Right renal pelvis (tissue), 4 donors: ENCODE measurements at places on chromosomes 4 and X.

DNA sequence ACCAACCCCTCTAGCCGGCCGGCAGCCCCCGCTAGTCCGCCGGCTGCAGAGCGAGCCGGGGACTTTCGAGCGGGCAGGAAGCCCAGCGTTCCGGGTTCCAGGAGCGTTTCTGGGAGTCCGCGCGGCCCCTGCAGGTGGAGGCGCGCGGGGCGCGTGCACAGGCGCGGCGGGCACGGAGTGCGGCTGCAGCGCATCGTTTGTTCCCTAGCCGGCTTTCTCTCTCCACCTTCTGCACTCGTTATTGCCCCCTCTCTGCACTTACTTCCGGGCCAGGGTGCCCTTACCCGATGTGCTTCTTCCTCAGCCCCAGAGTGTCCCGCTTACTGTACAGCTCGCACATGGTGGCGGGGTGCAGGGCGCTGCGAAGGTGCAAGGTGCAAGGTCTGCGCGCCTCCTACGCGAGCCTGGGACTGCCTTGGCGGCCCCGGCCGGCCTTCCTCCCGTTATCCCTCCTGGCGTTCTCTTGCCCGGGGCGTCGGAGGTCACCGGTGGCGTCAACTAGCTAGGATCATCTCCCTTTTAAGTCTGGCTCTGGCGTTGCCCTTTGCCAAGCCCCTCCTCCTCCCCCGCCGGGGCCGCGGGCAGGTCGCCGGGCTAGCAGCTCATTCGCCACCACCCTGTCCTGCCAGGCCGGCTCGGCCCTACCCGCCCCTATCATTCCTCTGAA lies at the start of gene ETNPPL:
ETNPPL (minus strand) TSS at position 495 of the 667 bp plus-strand sequence; CDS start at position 340, 155 bp downstream.
- peak; percentile 25 for DNase-seq

DNA sequence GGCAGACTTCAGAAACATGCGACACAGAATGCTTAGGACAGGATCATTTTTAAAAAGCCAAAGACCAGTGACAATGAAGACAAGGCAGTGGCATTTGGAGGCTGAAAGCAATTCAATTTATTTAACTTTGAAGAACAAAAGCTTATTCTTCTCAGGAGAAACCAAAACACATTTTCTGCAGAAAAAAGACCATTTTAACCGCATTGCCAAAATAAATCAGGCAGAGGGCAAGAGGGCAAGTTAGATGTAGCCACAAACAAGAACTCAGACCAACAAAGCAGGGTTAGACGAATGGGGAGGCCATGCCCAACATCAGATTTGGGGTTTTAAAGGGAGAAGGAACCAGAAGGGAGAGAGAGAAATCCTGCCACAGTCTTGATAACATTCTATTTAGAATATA lies 58.9 kb downstream of the RELL1 start:
- no peak for DNase-seq

GRCh38 chrX:101079736-101080270 lies 1.1 kb downstream of the TMEM35A start:
- DNase-seq, result no peak

GRCh38 chr4:150493851-150494250 lies 88.1 kb upstream of the MAB21L2 start:
- DNase-seq, result no peak

GRCh38 chrX:17563515-17563914 lies 173.8 kb upstream of the SCML1 start:
- DNase-seq, result no peak

DNA sequence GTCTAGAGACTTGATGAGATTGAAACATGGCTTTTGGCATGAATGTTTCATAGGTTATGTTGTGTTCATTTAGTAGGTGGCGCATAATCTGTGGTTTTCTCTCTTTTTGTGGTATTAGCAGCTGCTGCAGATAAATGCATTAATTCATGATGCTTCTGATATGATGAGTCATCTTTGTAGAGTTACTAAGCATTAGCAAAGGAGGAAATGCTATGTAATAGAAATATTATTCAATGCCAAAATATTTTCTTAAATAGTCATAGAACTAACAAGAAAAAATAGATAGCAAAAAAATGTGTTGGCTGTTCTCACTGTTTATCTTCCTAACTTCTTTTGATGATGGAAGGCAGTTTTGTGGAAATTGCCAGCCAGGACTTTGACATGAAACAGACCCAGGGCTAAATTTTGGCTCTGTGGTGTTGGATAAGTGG lies 3.6 kb downstream of the ZXDB start:
- DNase-seq, result no peak

GRCh38 chr4:108783665-108784463 lies 21.0 kb upstream of the ETNPPL start:
- no peak for DNase-seq

GRCh38 chrX:81390237-81390636 lies 188.3 kb downstream of the SH3BGRL start:
- DNase-seq, result no peak

GRCh38 chr4:80006935-80007744 lies 65.9 kb downstream of the ANTXR2 start:
- no peak for DNase-seq

DNA sequence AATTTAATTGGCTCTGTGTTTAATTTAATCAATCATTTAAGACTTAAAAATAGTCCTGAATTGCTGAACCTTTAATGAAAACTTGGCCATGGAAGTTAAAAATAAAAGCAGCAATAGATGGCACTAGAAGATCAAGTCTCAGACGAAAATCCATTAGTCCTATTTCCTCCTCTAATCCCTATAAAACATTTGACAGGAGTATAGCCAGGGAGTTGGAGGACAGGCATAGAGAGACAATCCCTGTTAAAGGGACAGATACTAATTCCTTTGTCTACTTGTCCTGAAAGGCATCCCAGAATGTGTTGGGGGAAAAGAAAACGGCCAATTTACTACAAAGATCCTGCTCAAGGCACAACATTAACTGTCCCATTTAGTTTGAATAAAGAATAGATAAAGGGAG lies 276.3 kb upstream of the TACR3 start:
- no peak for DNase-seq

DNA sequence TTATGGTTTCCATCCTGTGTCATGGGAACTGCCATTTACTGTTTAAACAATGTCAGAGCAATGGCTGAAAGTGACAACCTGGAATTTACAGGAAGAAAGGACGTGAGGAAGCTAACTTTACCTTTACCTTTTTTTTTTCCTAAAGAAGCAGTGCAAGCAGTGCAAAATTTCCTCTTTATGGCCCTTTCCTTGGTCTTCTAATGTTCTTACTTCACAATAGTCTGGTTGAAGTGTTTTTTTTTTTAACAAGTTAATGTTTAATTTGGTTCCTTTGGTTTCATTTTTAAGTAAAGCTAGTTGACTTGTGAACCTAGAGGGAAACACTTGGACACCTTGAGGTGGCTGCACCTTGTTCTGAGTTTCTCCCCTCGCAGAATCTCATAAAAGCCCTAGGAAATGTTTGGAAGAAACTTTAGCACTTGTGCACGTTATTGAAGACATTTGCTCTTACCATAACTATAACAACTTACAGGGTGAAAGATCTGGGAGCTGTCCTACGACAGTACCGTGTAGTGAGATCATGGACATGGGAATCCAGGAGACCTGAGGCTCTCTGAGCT lies 1.8 kb downstream of the SGMS2 start:
- no peak for DNase-seq
